ENCODE measurements at places on chromosomes 1 and 21.

DNA sequence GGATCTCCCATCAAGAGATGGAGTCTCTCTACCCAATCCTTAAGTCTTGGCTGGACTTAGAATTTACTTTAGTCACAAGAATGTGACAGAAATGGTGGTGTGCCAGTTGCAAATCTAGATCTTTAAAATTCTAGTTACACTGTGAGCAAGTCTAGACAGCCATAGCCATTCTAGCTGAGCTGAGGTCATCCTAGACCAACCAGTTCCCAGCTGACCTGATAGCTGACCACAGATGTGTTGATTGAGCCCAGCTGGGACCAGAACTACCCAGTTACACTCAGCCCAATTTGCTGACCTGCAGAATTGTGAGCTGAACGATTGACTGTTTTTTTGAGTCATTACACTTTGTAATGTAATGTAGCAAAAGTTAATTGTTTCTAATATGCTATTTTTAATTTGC lies 251.8 kb downstream of the ADGRL2 start:
- no peak for DNase-seq

DNA sequence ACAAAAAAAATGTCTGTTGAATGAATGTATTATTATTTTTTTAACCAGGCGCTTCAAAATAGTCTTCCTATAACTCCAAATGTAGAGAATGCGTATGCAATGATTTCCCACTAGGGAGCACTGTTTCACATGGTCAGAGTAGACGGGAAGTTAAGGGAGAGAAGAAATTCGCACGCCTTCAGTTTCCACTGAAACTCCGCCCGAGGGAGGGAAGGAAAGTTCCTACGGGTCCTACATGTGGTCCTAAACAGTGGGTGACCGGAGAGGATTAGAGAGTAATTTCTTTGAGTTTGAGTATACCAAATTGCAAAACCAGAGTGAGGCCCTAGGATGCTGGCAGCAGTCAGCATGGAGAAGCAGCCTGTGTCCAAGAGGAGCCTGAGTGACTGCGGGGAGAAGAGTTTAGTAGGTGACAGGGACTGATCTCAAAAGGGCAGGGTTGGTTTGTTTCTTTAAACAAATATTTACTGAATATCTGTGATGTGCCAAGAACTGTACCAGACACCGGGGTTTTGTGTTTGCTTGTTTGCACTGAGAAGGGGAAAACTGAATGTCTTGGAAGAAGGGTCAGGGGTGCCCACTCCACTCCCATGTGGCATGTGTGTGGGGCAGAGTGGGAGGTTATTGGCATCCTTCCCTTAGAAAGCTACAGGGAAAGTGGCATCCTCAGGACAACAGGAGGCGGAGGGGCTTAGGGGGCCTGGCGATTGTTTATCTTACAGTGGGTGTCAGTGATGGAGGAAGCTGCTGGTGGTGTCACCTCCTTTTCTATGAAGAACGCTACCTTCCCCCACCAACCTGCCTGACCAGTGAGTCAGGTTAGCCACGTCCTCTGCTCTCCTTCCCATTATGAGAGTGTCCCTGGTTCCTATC lies 22.8 kb downstream of the RNU5D-1 start:
- DNase-seq: no peak

DNA sequence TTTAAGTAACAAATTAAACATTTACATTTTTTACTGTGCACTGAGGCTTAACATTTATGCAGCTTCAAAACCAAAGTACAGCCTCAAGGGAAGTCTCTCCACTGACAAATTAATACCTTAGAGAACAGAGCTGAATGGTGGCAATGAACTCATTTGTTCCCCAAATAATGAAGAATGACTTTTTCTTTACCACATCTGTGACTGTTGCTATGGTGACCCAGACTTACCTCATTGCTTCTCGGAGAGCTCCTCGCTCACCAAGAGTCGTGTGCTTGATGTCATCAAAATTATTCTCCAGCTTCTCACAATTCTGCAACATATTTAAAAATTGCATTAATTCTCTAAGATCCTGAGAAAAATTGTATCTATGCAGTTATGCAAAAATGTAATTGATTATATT lies 92.9 kb downstream of the DPYD start:
- DNase-seq: no peak

GRCh38 chr21:33733601-33734000 lies 91.3 kb downstream of the ITSN1 start:
- DNase-seq: no peak

GRCh38 chr1:155983191-155984024 lies 5.1 kb upstream of the ARHGEF2 start:
- peak; percentile 99 for DNase-seq

- DNase-seq: no peak
Observed at GRCh38 chr1:166944186-166944967, 31.0 kb downstream of the ILDR2 start.
